ENCODE measurements at places on chromosomes 1 and 21.

DNA sequence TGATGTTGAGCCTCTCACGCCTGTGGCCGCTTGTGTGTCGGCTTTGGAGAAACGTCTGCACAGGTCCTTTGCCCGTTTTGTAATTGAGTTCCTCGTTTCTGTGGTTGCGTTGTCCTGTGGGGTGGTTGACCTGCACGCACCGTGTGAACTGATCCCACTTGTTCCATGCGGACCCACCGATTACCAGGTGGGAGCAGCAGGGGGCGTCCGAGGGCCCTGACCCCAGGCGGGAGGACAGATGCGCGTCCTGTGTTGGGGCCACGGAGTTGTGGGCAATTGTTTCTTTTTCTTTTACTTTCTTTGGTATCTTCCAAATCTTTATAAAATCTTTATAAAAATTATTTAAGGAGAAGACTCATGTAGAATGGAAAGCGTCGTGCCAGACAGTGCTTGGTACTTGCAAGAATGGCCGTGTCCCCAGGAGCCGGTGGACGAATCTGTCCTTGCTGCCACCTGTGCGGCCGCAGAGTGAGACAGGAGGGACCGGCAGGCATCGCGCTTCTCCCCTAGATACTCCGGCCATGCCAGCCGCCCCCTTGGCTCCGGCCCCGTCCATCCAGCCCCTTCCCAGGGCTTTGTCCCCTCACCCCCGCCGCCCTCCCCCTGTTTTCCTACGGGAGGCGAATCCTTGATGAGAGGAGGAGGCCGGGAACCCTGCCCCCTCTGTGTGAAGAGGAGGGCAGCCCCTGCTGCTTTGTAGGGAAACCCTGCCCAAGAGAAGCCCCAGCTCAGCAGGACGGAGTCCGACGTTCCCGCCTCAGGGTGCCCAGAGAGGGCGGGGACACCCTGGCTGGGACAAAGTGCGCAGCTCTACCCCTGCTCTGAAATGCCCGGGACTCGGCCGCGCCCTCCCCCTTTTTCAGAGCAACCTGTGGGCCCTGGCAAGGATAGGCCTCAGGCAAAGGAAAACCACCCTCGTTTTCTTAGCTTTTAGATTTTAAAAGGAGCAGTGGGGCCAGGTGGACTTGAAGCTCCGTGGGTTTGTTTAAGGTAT lies 41.7 kb downstream of the PRKCZ start:
- no peak for DNase-seq

DNA sequence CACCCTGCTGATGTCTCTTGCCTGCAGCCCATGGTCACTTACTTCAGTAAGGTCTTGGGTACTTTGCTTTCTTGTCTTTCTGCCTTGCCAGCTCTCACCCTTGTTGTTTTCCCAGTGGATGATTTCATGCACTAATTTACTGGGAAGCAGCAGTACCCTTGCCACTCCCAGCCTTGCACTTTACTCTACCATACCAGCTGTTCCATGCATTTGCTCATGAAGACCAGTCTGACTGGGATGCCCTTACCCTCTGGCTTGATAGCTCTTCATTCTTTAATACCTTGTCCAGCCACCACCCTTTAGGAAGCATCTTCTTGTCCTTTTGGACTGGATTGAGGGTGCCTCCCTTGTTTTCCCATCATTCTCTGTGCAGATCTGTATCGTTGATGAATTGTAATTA lies 28.3 kb downstream of the CDC14A start:
- DNase-seq = no peak

DNA sequence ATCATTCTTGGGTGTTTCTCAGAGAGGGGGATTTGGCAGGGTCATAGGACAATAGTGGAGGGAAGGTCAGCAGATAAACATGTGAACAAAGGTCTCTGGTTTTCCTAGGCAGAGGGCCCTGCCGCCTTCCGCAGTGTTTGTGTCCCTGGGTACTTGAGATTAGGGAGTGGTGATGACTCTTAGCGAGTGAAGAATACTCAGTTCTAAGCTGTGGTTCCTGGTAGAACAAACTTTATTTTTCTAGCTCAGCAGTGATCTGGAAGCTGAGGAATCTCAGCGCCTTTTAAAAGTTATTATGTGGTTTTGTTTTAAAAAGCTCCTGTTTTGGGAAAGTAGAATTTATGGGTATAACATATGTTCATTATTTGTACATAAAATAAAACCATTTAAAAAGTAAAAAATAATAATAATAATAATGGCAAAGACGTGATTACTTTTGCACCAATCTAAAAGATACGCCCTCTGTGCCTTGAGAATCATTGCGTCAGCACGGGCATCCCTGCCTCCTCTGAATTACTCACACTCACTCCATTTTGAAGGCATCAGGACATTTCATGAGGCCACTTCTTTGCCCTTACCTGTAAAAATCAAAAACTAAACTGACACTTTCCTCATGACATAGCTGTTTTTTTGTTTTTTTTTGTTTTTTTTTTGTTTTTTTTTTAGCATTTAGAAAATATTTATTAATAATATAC lies 29.7 kb upstream of the TNFRSF1B start:
- no peak for DNase-seq

DNA sequence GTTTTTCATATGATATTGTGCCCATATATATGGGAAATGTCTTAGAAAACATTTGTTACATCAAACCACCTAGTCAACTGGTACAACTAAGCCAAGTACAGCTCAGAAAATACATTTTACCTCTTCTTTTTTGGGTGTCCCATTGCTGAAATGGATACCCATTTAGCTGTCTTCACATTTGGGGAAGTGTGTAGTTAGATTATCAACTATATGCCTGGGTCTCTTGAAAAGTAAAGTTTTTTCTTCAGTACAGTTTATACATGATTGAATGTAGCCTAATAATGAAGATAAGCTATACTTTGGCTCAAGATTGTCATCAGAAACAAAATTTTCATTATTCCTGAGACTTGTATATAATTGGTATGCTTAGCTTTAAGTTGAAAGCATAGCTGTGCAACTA lies 2.0 kb downstream of the AGO3 start:
- DNase-seq = no peak

DNA sequence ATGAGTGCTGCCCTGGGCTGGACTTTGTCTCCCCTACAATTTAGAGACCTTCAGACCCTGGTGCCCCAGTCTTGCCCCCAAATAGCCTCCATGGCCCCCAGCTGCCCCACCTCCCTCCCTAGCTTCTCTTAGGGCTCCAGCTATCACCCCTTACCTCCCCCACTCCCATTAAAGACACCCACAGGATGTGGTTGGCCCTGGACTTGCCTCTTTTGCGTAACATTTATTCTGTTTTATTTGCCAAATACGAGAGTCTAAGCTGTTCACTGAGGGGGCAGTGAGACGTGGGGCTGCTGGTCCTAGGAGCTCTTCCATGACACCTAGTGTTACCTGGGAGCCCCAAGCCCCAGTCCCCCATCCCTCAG lies 4.5 kb downstream of the ZC3H12A start:
- DNase-seq = no peak

DNA sequence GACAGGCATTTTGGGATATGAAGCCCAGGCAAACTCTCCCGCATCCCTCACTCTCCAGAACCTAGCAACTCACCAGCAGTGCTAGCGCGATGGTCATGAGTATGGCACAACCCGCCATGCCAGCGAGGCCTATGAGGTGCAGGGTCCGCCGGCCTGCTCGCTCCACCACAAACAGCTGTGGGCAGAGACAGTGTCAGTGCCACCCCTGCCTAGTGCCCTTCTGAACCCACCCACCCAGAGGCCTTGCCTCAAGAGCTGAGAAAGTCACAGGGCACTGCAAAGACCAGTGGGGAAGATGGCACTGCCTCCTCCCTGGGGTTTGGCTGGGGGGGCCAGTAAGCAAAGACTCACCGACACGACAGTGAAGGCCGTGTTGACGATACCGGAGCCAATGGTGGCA lies 29.8 kb downstream of the SLC2A1 start:
- DNase-seq = no peak

GRCh38 chr21:29102791-29103257 lies 27.6 kb upstream of the MAP3K7CL start:
- DNase-seq = no peak

- DNase-seq = no peak
Measured at GRCh38 chr21:36605426-36605825, 93.5 kb upstream of the SIM2 start.

- no peak for DNase-seq
Measured at GRCh38 chr1:10338611-10339010, 60.3 kb upstream of the PGD start.

- no peak for DNase-seq
Measured at GRCh38 chr1:237717106-237717505, 173.6 kb downstream of the ZP4 start.

DNA sequence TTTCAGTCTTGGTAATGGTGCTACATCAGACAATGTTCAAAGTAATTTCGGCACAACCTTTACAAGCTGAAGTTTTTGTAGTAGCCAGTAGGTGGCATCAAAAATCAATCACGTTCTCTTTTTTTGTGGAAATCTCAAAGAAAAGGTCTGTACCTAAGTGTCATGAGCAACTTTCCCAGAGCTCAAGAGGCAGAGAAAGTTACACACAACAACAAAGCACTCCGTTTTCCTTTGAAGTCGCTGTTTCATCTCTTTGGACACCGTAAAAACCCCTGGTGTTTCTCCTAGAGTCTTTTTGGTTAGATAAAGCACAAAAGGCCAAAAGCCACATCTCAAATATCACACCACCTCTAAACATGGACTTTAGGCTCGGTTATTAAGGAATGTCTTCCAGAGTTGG lies 131.6 kb downstream of the LHX8 start:
- DNase-seq = peak; percentile 64

GRCh38 chr1:95236784-95237575 lies 3.0 kb downstream of the RWDD3 start:
- DNase-seq = no peak

DNA sequence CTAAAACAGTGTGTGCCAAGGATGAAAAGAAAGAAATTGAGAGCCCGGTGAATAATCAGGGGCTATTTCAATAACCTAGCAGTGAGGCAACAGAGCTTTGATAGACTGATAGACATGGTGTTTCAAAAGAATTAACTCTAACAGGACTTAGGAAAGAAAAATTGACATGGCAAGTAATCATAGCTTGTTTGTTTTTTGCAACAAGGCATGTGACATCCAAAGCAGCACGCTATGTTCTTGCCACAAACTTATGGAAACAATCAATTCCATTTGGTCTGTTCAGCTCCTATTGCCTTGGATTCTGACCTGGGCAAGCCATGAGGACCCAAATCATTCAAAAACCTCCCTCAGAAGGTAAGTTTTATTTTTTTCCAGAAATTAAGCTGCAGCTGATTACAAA lies 608.5 kb downstream of the SMYD3 start:
- DNase-seq = no peak

- peak; percentile 29 for DNase-seq
Measured at GRCh38 chr1:202599669-202600431, 110.4 kb downstream of the SYT2 start.

DNA sequence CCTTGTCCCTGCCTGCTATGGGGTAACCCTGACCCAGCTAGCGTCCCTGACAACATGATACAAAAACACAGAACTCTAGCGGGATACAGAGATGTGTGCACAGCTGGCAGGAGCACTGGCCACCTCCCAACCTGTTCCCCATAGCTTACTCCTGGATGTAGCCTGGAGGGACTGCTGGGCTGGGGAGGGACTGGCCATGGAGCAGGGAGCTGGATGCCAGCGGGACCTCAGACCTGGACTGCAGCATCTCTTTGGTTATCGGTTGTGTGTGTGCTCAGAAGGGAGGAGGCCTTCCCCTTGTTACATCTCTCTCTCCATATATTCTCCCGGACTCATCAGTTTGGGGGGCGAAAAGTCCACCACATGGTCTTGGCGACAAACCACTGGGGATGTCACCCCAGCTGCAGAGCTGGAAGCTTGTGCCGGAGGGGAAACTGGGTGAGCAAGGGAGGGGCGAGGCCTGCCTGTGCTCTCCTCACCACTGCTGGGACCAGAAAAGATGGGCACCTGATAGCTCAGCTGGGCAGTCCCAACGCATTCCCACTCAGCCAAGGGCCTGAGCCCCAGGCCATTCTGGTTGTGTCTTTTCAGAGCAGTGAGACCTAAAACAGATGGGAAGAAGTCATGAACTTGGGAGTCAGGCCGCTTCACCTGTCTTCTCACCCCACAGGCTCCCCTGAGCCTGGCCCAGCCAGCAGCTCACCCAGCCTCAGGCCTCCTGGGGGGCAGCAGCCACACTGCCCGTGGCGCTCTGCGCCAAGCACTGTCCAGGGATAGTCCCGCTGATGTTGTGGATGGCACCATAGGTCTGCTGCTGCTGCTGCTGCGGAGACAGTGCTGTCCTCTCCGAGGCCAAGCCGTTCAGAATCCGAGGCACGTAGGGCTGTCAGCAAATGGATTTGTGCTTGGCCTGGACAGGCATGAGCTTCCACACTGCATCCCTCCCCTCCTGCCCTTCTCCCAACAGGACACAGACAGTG lies 35.6 kb downstream of the TMEM63A start:
- DNase-seq = no peak

GRCh38 chr1:66732407-66733166 lies 19.7 kb upstream of the DYNLT5 start:
- DNase-seq = no peak

DNA sequence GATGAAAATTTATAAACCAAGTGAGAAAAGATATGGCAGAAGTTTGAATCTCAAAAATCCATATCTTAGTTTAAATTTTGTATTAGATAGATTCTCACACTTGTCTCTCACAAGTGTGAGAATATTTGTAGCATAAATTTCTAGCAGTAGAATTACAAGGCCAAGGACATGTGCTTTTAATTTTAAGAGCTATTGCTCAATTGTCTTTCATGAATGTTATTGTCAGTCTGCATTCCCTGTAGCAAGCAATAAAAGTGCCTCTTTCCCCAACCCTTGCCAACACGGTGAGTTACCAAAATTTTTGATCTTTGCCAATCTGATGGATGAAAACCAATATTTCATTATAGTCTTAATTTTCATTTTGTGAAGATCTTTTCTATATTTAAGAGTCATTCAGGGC lies 64.0 kb downstream of the CTH start:
- DNase-seq = no peak

- peak; percentile 86 for DNase-seq
Measured at GRCh38 chr21:39564200-39564599, 48.5 kb upstream of the B3GALT5 start.

GRCh38 chr1:92079441-92079840 lies 704 bp upstream of the BTBD8 start:
- DNase-seq = no peak

DNA sequence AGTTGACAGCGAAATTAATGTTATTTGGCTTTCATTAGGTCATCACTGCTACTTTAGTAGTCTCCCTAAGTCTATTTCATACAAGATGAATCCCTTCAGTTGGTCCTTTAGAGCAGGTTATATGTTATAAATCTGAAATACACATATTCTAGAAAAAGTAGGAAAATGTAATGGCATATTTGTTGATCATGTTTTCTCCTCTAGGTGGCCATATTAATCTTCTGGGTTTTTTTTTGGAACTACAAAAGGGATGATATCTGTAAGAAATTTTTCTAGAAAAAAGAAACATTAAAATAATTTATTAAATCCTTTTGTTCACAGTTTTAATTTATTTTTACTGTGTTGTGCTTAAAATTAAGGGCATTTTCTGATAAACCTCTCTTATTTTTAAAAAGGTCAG lies 87.9 kb downstream of the SYT14 start:
- no peak for DNase-seq

Measured in DMS79 treated with DMSO at 0.1 percent for 48 hours (cell line).